ENCODE measurements at places on chromosomes 13 and 19.

DNA sequence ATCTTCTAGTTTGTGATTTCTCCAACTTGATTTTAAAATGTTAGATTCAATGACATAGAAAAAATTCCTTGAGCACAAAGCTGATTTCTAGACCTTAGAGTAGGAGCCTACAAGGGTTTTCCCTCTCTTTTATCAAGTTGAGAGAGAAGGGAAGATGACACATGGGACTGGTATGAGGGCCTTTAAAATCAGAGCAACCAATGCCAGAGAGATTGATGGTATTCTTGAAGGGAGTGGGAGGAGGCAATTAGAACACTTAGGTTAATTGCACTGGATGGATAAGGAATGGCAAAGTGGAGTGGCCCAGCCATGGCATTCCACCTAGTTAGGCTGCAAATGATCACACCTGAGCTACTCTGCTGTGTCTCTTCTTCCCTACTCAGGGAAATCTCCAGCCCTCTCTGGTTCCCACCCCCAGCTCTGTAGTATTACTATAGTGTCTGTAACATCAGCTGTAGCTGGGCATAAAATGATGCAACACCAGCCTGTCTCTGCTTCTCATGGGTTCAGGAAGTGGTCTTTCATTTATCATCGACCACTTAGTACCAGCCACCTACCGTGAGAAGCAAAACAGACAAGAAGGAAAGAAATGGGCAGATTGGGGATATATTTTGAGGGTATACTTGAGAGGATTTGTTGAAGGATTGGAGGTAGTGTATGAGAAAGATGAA is 333.6 kb downstream of the DLEU7 start:
- DNase-seq, result no peak

DNA sequence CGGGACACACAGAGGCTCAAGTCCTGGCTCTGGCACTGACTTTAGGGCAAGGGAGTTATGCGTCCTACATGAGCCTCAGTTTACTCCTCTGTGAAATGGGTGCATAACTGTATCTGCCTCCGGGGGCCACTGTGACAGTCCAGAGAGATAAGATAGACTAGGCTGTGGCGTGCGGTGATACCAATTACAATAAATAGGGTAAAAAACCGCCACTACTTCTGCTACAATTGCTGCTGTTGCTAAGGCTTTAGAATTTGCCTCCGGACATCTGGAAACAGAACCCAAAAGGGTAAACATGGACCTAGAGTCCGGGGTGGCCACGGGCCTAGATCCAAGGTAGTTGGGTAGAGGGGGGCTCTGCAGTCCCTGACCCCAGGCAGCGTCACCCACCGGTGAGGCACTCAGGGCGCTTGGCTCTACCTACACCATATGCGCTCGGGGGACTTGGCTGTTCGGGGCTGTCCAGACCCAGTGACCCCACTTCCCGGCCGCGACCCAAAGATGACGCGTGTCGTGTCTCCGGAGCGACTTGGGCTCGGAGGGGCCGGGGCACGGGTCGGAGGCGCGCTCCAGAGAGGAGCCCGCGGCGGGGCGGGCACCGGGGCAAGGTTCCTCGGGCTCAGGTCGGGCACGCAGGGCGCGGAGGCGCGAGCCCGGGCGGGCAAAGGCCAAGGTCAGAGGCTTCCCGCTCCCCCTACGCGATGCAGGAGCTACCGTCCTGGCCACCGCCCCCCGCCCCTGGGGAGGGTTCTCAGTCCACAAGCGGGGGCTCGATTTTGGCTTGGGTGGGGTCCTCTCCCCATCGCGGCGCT is 1.1 kb downstream of the INSR start:
- no peak for DNase-seq

DNA sequence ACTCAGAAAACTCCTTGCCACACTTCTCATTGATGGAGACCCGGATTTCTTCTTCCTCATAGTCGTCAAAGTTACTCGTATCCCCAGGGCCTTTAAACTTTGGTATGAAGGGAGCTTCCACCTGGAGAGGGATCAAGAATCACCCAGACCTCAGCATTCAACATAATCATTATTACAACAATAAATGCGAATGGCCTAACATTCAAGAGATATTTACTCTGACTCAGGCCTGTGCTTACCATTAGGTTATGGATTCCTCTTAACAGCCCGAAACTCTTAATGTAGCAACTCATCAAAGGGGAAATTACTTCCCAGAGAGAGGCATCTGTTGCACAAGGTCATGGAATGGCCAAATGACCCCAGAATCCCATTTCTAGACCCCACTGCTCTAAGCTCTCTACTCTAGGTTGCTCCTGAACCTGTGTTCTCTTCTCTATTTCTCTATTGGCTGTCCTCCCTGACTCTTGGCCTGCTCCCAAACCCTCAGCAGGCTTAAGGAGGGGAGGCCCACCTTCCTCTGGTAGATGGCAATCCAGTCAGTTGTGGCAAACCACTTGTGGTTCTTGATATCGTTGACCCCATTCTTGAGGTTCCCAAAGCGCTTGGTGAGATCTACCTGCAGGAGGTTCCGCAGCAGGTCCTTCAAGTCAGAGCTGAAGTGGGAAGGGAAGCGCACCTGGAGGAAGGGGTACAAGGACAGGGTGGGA is 2.7 kb upstream of the SAMD1 start:
- no peak for DNase-seq

DNA sequence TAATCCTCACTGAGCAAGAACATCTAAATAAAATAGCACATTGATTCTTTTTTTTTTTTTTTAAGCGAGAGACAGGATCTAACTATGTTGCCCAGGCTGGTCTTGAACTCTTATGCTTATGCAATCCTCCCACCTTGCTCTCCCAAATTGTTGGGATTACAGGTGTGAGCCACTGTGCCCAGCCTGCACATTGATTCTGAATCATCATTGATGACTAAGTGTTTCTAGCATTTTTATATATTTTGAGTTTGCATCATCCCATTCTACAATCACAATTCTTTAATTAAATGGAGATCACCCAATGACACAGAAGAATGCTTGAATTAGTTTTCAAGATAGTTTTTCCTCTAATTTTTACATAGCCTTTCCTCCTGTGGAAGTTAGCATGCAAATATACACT is 354.1 kb downstream of the KLF5 start:
- DNase-seq, result no peak

- DNase-seq, result no peak
These were observed 214.1 kb downstream of the COL4A1 start for GRCh38 chr13:110092831-110093247.

- no peak for DNase-seq
These were observed 20.5 kb downstream of the CARS2 start for GRCh38 chr13:110685305-110686020.

Measured in stimulated activated CD4-positive, alpha-beta T cell treated with anti-CD3 and anti-CD28 coated beads, Interleukin-12 subunit alpha, Interleukin-12 subunit beta, amount 100 ng/mL, for 48 hours (primary cell).